ENCODE measurements at places on chromosomes 6 and 20.

DNA sequence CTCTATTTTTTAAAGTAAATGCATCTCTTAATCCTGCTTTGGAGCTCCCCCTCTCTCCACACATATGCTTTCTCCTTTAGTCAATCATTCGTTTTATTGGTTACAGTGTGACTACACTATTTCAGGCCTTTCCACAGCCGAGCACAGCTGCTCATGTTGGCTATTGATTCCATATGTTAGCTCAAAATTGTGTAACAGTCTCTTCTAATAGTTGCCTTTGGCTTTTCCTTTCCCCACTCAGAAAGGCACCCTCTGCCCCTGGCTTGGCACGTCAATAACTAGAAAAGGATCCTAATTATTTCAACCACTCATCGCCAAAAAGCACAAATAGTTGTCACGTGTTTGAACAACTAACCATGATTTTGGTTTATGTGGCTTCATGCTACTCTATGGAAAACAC is 410.3 kb upstream of the SLC35B3 start:
- DNase-seq = no peak

DNA sequence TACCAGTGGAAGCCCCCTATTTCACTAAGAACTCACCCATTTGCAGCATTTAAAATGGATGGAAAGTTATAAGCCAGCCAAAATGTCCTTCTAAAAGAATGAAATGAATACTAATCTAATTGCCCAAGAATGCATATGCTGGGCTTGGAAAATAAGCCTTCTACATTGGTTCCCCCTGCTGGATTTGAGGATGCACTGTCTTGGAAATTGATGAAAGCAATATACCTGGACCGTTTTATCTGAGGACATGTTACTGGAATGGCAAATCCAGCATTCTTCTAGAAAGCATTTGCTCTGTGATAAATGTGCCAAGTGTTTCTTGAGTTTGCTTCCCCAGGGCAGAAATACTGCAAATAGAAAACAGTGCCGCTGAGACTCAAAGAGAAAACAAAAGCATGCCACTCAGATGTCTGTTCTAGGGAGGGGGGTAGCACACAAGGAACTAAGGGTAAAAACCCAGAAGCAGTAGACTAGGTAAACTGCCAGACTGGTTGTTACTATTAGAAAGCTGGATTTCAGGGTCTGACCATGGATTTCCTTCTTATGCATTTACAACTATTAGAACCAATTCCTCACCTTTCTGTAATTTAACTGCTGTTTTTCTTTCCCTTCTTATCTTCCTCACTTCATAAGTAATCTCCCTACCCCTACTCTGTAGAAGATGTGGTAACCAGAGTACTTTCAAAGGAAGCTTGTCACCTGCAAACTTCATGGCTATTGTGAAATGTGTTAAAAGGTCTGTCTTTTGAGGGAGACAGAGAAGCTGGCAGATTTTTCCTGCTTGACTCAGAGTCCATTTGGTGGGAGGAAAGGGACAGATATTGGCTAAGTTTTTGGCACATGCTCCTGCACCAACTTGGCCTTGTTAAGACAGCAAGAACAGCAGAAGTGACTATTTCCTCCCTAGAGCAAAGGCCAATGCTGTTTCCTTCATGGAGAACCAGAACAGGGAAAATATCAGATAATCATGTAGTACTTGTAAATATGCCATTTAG is 642.6 kb downstream of the KIF16B start:
- DNase-seq = no peak

- DNase-seq = no peak
Measured at GRCh38 chr20:57421253-57422220, 30.3 kb downstream of the RBM38 start.

DNA sequence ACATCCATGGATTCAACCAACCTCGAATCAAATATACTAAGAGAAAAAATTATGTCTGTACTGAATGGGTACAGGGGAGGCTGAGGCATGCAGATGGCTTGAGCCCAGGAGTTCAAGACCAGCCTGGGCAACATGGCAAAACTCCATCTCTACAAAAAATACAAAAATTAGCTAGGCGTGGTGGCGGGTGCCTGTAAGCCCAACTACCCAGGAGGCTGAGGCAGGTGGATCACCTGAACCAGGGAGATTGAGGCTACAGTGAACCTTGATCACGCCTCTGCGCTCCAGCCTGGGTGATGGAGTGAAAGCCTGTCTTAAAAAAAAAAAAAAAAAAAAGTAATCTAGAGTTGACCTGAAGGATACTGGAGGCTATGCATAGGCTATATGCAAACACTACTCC is 219.1 kb upstream of the SNX9 start:
- no peak for DNase-seq

DNA sequence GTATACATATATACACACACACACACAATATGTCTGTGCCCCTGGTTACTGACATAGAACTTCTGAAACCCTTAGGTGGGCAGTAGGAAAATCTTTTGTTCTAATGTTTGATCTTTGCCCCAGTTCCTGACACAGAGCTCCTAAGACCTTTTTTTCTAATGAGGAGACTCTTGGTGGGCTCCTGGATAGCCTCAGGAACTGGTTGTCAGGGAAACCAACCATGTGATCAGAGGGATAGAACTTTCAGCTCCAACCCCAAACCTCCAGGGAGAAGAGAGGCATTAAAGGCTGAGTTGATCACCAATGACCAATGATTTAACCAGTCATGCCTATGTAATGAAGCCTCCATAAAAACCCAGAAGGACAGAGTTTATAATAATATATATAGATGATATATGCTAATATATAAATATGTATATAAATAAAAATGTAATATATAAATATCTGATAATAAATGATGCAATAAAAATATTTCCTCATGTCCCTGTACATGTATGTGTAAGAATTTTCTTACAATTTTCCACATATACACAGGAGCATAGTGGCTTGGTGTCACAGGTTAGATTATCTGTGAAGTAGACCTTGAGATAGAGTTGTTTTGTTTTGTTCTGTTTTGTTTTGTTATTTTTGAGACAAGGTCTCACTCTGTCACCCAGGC is 93.3 kb downstream of the GPX5 start:
- DNase-seq = no peak

GRCh38 chr20:47411161-47411560 is 54.7 kb upstream of the ZMYND8 start:
- DNase-seq = no peak

- no peak for DNase-seq
Measured at GRCh38 chr6:88365230-88365629, 199.1 kb upstream of the CNR1 start.
